ENCODE measurements at places on chromosomes 5 and 9.
A peak's percentile ranks its signal among the peaks of the same experiment; 100 is the strongest.

- peak; percentile 37 for DNase-seq
These were observed 62.8 kb downstream of the PFDN1 start for GRCh38 chr5:140239939-140240700.

GRCh38 chr5:133121080-133121479, 69.3 kb downstream of the HSPA4 start:
- no peak for DNase-seq

DNA sequence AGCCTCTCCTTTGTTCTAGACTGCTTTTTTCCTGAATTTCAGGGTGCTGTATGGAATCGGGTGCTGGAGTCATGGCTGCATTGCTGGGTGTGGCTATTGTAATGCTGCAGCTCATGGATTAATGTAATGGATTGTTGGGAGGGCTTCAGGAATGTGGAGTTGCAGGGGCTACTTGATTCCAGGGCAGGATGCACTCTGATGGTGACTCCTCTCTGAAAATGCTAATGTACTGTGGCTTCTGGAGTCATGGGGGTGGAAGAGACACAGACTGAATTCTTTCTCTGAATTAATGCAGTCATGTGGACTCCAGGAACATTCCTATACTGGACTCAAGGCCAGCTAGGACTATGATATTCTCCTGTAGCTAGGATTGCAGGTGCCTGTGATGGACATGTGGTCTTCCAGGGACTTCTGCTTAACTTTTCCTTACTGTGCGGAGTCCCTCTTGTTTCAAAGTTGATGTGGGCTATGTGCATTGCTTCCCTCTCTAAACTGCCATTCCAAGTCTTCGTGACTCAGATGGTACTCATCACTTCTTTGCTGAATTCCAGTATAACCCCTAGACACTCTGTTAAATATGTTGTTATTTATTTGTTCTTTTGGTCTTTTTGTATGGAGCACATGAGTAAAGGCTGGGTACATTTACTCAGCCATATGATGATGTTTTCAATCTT, 396.2 kb downstream of the KCTD16 start:
- DNase-seq: no peak

DNA sequence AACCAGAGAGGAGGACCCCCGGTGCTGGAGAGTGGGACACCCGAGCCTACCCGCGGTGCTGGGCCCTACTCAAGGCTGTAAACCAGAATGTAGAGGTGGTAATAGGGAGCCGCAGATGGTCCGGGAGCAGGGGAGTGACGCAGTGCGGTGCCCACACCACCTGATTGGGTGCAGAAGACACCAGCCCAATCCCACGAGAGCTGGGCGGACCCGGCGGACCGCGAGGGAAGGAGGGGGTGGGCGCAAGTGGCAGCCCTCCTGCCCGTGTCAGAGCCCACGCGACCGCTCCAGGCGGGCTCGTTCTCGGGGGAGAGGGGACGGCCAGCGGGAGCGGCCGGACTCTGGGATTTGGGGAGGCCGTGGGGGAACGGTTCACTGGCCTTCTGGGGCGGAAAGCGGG, 71.2 kb downstream of the C9orf50 start:
- DNase-seq: peak; percentile 24

DNA sequence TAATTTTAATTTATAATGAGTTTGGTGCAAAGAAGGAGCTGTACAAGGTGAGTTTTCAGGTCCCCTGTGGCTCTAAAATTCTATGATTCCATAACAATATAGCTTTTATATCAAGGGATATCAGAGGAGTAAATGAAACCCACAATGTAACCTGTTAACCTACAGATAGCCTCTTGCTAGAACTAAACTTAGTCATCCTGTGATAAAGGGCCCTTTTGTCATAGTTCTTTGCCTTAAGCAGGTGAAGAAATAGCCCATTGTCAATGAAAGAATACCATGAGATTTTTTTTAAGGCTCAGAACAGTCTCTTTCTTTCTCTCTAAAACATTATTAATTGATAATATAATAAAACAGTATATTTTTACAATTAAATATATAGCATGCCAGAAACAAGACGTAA, 127.8 kb downstream of the NFIB start:
- no peak for DNase-seq

DNA sequence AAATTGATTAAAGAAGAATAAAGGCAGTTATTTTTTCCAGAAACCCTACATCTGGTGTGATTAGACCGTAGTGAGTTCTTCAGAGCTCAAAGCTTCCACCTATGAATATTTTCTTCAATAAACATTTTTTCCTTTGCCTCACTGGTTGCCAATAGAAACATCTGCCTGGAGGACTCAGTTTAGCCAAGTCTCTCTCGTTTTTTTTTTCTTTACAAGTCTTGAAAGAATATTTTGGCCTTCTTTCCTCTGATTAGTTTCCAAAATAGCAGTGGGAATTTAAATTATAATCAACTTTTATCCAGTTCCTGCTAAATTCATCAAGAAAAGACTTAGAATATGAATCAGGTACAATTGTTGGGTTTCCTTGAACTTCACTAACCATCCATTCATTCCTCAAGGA, 897.5 kb downstream of the TLE1 start:
- DNase-seq: no peak

GRCh38 chr5:80860924-80861613, 99.1 kb upstream of the RASGRF2 start:
- no peak for DNase-seq

DNA sequence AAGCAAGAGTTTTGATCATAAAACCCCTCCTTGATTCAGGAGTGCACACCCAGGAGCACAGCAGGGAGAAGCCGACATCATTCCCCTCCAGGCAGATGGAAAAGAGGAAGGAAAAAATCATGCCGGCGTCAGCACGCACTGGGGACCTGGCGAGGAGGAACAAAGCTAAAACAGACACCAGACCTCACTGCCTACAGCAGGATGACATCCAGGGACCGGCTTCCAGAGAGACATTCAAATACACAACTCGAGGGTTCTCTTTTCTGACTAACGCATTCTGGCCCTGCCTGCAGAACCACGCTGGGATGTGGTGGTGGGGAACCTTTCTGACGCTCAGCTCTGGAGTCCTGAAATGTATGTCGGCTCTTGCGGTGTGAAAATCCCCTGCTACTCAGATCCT, 2.7 kb downstream of the UBAC1 start:
- DNase-seq: no peak

DNA sequence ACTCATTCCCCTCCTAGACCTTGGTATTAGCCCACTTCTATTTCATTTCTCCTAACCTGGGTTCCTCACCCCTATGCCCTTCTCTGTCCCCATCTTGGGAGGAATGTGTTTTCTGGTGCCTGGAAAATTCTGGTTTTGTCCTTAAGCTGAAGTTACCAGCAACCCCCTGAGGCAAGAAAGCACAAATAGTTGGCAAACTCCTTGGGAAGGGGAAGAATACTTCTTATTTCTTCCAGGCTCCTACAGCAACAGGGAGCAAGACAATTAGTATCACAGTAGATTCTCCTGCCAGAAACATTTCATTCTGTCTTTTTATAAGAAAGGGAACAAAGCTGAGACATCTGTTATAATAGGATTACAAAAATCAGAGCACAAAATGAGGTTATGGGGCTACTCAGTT, 142.5 kb downstream of the SNCAIP start:
- no peak for DNase-seq

GRCh38 chr9:21482213-21482612, at the start of gene IFNE:
Gene IFNE, minus strand, starts transcription at chr9:21482313. Its CDS starts 619 bp downstream, at chr9:21481694.
- no peak for DNase-seq
